ENCODE measurements at places on chromosomes 5 and 9. TPM values are rescaled to one million over a fixed set of nuclear protein-coding genes. Genes with fewer than 3 reads are reported as not detected.

The TICAM2 gene
- total RNA-seq, result 1.4 TPM

The DNM1 gene
- total RNA-seq, result 0.66 TPM

The FCN2 gene
- not detected for total RNA-seq

DNA sequence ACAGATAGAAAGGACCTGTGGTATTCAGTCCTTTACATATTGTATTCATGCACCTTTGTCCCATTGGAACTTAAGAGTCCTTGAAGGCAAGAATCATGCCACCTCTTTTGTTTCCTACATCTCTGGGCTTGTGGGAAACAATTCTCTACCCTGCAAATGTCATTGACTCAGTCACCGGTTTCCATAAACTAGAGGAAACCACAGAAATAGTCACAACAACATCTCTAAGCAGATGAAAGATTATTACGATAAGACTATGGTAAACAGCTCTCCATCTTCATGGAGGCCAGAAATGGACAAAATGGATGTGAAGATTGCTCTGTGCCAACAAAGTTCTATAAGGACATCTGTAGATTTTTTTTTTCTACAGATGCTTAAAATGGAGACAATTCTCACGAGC lies 165.5 kb downstream of the PIK3R1 start:
- no peaks in the 10 kb centered on the region for H3K27me3 ChIP-seq
- no peak overlapping the region for H3K4me3 ChIP-seq
- no peak overlapping the region for H3K27ac ChIP-seq
- H3K36me3 ChIP-seq, result no peaks in the 10 kb centered on the region

DNA sequence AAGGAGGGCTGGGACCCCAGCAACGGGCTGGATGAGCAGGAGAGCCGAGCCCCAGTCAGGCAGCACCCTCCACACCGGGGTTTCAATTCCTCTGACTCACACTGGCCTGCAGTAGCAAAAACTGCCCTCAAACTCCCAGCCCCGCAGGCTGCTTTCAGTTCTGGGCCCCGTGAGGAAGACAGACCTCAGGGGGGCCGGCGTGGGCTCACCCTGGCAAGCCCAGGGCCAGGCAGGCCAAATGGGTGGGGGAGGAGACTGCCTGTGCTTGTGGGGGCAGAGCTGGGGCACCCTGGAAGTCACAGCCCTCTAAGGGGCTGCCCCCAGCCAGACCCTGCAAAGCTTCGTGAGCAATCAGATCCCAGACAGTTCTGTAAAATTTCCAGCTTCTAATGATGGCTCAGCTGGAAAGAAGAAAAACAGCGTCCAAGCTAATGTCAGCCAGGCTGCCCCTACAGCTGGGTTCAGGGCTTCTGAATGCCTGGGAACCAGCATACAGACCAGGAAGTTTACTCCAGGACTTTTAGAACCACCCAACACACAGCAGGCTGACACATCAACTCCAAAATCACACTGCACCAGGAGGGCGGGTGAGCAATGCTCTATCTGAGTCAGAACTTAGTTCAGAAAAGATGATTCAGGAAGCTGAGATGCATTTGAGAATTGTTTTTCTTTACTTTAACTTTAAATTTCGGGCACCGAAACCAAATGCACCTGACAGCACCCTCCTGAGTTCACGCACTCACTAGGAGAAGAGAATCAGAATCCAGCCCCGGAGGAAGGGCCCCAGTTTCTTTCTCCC lies 34.7 kb downstream of the LPCAT1 start:
- peaks cover 24% of the 10 kb centered on the region for H3K36me3 ChIP-seq
- H3K4me1 ChIP-seq, result peaks cover 16% of the 10 kb centered on the region
- peak; percentile 69 for DNase-seq
- no peak overlapping the region for H3K27ac ChIP-seq
- H3K4me3 ChIP-seq, result no peak overlapping the region
- H3K27me3 ChIP-seq, result no peaks in the 10 kb centered on the region

DNA sequence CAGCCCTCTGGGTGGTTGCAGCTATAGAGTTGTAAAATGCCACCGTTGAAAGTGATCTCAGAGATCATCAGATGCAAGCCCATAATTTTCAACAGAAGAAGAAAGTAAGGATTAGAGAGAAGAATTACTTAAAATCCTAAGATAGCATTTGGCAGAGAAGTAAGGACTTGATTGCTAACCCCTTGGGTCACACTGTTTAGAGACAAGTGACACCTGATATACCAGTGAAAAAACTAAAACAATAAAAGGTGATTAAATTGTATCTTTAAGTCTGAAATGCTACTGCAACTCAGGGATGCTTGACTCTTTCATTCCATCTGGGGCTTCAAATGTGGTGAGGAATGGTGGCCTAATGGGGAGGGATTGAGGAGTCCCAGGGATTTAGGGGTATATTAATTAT lies 280.9 kb upstream of the PANK3 start:
- no peaks in the 10 kb centered on the region for H3K4me1 ChIP-seq
- H3K4me3 ChIP-seq, result no peak overlapping the region
- H3K36me3 ChIP-seq, result no peaks in the 10 kb centered on the region
- no peak for DNase-seq
